T-helper 9 cell (primary cell): ENCODE measurements at places on chromosomes 12 and 14.
A peak's percentile ranks its signal among the peaks of the same experiment; 100 is the strongest.

DNA sequence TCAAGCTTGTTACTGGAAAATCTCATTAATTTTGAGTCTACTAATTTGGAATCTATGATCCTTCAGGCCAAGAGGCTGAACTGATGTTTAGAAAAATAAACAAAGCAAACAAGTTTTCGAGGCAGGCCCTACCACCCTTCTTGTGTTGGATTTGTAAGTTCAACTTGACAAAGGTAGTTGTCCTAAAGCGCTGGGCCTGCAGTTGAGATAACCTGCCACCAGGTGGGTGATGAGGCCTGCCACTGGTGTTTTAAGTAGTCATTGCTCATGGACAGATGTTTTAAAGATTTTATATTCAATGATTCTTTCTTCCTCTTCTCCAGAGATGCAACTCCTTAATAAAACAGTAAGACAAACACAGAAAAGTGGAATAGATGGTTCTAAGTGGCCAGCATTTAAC is 19.4 kb downstream of the ACVRL1 start:
- peak; percentile 29 for DNase-seq

- DNase-seq: no peak
Measured at GRCh38 chr14:52352569-52352968, 38.5 kb downstream of the PTGER2 start.

- DNase-seq: no peak
Measured at GRCh38 chr12:132529156-132529839, 39.3 kb downstream of the FBRSL1 start.

- no peak for DNase-seq
Measured at GRCh38 chr14:74596741-74597450, 15.1 kb downstream of the LTBP2 start.

DNA sequence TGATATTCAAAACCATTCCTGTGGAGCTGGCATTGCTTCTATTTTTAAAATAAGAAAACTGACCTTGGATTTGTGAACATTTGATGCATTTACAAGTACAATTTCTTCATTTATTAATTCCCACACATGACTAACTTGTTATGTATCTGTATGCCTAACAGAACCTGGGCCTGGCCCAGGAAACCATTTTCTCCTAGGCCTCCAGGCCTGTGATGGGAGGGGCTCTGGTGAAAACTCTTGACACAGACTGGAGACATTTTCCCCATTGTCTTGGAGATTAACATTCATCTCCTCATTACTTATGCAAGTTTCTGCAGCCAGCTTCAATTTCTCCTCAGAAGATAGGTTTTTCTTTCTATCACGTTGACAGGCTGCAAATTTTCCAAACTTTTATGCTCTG is 42.0 kb downstream of the GLIPR1L2 start:
- DNase-seq: no peak

DNA sequence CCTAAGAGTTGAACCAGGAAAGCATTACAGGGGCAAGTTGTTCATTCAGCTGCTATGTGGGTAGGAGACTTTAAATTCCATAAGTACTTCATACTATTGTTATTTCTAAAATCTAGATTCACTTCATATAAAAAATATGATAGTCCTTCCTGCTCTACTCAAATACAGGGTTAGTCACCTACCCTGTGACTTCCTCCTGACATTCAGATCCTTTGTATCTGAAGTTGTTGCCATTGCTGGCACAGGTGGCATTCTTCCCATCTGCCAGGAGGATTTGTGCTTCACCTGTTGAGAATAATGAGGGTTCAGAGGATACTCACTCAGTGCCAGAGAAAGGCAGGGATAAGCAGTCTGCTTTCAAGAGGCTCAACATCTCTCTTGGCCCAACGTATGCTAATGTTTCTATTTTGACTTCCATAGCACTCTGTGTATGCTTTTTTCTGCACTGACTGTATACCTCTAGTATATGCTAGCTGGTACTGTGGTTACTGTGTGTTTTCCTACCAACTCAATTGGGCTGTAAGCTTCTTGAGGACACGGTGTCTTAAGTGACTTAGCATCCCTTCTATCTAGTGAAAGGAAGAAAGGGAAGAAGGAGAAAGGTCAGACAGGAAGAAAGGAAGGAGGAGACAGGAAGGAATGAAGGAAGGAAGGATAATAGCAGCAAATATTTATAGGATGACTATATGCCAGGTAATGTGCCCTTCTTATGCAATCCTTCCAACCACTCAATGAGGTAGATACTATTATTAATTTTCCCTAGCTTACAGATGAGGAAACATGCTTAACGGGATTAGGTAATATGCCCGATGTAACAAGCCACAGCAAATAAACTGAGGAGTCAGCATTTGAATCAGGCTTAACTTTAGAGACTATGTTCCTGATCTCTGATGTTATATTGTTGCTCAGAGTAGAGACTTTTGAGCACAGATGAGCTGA is 38.5 kb upstream of the FGF6 start:
- DNase-seq: no peak

DNA sequence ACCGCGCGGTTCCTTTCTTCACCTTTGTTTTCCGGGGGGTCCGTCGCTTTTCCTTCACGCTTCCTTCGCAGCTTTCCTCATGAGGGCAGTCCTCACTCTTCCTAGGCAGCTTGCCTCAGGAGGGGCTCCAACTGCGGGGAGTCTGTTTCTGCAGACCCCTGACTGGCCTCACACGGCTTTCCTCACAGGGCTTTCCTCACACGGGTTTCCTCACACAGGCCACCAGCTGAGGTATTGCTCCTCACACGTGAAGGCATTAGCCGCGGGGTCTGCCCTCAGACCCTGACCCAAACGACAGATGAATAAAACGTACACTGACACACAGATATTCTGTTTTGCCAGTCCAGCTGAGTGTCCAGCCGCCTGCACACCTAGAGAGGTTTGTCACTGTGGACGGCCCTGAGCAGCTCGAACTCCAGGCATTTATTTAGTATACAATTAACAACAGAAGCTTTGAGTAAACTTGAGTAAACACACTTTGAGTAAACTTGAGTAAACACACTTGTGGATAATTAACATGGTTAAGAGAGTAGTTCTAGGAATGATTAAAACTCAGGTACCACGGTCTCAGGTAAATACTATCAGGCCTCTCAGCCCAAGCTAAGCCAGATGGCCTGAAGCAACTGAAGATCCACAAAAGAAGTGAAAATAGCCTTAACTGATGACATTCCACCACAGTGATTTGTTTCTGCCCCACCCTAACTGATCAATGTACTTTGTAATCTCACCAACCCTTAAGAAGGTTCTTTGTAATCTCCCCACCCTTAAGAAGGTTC is 16.1 kb upstream of the LYZ start:
- no peak for DNase-seq

GRCh38 chr14:71508901-71509300 is 423.3 kb upstream of the RGS6 start:
- DNase-seq: no peak

DNA sequence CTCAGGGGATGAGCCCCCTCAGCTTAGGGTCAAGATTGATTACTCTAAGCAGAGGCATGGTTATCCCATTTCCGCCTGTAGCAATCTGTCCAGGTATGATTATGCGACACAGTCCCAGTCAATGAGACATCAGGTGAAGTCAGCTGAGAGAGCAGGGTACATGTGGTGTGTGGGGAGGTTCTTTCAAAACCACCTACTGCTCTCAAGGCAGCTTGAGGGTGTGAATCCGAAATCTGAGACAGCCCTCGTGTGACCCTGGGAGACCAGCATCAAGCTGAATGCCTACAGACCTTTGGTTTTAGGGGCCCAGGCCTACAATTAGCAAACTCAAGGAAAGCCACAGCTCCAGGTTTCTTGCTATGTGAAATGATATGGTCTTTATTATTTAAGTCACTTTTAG is 275.7 kb downstream of the ITPR2 start:
- DNase-seq: no peak

- no peak for DNase-seq
Measured at GRCh38 chr14:70934502-70935134, 27.4 kb downstream of the PCNX1 start.

DNA sequence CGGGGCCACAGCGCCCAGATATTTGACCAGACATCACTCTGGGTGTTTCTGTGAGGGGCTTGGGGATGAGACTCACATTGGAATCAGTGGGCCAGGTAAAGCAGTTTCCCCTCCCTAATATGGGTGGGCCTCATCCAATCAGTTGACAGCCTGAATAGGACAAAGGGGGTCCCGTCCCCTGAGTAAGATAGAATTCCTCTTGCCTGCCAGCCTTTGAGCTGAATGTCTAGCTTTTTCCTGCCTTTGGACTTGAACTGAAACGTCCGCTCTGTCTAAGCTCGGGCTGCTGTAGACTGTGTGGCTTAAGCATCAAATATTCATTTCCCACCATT is 88.8 kb upstream of the DIO3 start:
- DNase-seq: no peak

DNA sequence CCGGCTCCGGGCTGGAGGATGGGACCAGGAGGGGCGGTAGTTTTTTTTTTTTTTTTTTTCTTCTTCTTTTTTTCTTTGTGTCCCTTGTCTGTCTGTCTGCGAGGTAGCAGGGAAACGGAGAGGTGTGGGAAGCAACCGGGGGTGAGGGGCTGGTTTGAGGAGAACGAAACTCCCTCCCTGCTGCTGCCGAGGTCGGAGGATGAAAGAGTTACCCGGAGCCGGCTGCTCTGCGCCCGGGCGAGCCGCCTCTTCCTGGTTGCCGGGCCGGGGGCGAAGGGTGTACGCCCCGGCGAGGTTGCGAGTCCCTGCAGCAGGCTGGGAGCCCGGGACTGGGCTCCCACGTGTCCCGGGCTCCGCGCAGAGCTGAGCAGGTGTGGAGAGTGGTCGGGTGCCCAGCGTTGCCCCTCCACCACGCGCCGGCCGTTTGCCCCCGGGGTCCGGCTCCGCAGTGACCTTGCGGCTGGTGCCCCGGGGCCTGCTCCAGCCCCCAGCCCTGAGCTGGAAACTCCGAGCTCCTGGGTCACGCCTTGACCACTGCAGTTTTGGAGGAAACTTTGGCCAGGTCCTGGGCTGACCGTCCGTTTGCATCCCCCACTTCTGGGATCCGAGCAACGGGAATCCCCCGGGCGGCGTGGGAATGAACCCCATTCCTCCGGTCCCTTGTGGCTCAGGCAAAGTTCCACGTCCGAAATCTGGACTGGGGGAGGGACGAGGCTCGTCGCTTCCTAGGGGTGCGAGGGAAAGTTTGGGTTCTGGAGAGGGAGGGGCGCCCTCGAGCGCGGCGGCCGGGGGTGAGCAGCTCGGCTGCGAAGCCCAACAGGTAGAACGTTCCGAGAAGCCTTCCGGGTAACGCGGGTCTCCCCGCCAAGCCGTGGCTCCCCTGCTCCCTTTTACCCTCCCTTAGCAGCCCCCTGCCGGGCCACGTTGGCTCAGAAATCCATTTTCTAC is 1.3 kb downstream of the CHST11 start:
- peak; percentile 50 for DNase-seq

- DNase-seq: no peak
Measured at GRCh38 chr12:30755395-30755762, 628 bp upstream of the CAPRIN2 start.

DNA sequence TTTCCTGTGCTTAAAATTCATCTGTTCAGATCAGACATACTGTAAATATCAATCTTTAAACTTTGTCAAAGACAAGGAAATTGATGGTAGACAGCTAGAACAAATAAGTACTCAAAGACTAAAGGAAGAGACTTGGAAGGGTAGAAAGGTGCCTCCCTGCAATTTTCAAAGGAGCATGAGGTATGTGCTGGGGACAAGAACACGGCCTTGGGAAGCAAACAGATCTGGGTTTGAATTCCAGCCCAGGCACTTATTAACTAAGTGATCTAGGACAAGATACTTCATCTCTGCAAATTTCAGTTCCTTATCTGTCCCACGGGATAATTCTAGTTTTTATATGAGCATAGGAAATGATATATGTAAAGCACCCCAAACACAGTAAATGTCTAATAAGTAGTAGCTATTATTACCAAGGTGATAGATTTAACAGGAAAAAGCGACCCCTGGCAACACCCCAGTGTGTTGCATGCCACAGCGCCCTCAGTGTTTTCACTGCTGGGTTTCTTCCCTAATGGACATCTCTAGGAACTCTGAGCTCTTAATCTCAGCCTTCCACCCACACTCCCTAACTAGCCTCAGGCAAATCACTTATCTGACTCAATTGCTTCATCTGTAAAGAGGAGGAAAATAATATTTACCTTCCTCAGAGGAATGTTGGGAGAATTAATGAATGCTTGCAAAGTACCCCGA is 44.7 kb upstream of the BMP4 start:
- no peak for DNase-seq

DNA sequence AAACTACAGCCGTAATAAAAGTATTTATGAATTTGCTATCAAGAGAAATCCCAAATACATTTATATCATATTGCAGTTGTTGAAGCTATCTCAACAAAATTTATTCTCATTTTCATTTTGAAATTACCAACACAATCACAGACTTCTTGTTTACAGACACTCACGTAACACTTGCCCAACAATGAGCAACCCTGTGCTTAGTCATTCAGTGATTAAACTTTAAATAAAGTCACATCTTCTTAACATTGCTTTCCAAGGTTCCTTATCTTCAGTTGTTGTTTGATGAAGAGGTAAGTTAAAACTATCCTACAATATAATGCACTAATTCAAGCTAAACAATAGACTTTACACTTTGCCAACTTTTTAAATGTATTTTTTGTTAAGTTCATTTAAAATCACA is 601.8 kb downstream of the SLC16A7 start:
- DNase-seq: no peak

DNA sequence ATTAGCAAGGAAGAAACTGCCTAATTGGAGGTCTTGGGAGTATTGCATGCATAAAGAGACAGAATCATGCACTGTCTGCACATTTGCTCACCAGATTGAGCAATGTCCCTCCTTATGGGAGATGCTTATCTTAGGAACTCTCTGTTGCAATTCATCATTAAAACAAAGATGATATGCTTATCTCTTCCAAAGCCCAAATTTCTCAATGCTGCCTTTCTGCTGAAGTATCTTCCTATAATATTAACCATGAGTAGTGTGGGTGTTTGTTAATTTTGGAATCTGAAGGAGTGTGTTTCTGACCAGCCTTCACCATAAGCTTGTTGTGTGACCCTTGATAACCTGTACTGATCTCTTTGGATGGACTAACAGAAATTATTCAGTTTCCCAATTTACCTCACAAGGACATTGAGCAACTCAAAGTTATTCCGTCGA is 1257.6 kb upstream of the FLRT2 start:
- no peak for DNase-seq

GRCh38 chr12:25323581-25323982 is 72.9 kb upstream of the KRAS start:
- DNase-seq: no peak

DNA sequence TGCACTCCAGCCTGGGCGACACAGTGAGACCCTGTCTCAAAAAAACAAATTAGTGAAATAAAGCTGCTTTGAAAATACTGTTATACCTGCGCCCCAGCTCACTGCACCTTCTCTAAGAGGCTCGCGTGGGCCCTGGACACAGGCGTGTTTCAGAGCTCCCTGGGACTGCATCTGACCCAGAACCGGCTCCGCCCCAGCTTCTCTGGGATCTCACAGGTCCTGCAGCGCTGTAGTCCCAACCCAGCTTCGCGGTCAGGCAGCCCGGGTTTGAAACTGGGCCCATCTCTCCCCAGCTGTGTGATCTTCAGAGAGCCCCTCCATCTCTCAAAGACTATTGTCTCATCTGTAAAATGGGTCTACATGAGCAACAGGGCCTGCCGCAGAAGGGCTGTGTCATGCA is 7.5 kb downstream of the RIMBP2 start:
- DNase-seq: no peak

GRCh38 chr12:6382982-6383381 is 980 bp upstream of the LTBR start:
- DNase-seq: no peak
